ENCODE measurements at places on chromosomes 12 and 14. TPM values are rescaled to one million over a fixed set of nuclear protein-coding genes. Genes with fewer than 3 reads are reported as not detected.

Gene SERPINA3
- 1.7 TPM for total RNA-seq

Gene NID2
- total RNA-seq: 50.9 TPM

Gene CACNA2D4
- 0.73 TPM for total RNA-seq

Gene IFT81
- 17.7 TPM for total RNA-seq

Gene MIP
- 0.24 TPM for total RNA-seq

Gene BCL7A
- total RNA-seq: 14.0 TPM

Gene TMEM119
- total RNA-seq: 55.5 TPM

Gene MTA1
- total RNA-seq: 50.9 TPM

- DNase-seq: no peak
Measured at GRCh38 chr14:55200651-55201050, 9.3 kb upstream of the DLGAP5 start.

DNA sequence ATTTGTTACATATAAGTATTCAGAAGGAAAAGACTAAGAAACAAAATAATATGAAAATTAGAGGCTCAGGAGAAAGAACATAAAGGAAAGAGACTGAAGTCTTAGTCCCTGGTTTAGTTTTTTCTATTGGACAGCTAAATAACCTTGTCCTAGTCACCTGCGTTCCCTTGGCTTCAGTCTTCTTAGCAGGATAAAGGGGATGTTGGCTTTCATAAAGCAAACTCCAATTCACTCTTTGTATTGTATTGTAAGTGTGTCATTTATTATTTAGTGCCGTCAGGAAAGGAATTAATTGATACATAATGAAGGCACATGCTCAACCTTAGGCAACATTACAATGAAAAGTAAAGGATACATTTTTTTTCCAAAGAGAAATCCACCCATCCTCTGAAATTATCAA is 190.3 kb upstream of the PPFIA2 start:
- no peak for DNase-seq

GRCh38 chr14:40004871-40005500 is 572.8 kb upstream of the FBXO33 start:
- no peak for DNase-seq

- DNase-seq: no peak
Measured at GRCh38 chr14:59081720-59082119, 106.7 kb upstream of the DAAM1 start.

DNA sequence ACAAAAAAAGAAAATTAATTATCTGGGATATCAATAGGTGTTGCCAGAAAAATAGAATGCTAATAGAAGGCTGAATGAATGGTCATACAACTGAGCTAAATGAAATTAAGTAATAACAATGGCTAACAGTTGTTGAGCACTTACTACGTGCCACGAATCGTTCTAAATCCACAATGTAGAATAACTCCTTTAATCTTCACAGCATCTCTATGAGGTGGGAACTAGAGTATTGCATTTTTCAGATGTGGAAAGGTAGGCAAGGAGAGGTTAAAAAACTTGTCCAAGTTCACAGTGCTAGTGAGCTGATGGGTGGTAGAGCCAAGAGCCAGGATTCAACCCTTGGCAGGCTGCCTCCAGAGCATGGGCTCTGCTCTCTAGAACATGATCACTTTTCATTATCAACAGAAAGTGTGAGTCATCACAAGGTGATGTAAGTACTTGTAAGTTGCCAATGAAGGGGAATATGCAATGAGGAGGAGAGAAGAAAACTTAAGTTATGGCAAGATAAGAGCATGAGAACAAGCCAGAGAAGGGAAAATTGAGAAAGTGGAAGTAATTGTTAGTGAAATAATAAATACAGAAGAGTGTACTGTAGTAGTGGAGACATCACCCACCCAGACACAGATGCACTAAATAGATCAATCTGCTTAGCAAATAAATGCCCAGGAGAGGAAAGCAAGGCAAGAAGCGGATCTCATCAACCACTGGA is 122.1 kb downstream of the PRKD1 start:
- DNase-seq: peak; percentile 66

DNA sequence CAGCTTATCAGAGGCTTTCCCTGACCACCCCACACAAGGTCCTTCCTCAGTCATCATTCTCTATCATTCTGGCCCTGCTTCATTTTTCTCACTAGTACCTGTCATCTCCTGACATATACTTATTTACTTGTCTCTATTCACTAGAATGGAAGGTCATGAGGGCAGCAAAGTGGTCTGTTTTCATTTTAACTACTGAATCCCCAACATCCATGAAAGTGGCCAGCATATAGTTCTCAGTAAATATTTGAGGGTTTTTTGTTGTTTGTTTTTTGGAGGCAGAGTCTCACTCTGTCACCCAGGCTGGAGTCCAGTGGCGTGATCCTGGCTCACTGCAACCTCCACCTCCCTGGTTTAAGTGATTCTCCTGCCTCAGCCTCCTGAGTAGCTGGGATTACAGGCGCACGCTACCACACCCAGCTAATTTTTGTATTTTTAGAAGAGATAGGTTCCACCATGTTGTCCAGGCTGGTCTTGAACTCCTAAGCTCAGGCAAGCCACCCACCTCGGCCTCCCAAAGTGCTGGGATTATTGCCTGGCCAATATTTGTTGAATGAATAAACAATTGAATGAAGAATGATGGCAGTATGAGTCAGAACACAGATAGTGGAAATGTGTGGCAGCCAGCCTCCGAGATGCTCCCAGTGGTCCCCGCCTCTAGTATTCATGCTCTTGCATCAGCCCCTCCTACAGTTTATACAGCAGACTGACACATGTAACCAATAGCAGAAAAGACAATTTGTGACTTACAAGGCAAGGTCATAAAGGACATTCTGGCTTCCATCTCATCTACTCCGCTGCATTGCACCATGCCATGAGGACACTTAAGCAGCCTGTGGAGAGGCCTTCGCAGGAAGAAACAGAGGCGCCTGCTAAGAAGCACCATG is 7.0 kb upstream of the ANO6 start:
- DNase-seq: no peak

GRCh38 chr12:14367040-14367661 is 1.7 kb downstream of the ATF7IP start:
- peak; percentile 40 for DNase-seq

DNA sequence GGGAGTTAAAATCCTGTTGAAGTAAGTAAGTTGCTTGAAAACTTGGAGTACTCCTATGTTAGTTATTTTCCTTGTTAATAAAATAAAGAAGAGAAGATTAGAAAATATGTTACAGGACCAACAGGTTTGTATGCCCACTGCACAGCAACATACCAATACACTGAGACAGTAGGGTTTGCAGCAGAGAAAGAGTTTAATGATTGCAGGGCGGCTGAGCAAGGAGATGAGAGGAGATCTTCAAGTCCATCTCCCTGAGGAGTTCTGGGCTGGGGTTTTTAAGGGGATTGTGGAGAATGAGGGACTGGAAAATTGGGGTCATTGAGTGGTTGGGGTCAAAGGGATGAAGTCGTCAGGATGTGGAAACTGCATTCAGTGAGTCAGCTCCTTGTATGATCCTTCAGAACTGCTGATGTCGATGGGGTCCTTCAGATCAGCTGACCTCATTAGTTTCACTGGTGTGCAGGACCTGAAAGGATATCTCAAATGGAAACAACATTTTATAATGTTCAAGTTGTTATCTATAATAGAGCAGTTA is 4.3 kb upstream of the HSD17B6 start:
- DNase-seq: no peak

DNA sequence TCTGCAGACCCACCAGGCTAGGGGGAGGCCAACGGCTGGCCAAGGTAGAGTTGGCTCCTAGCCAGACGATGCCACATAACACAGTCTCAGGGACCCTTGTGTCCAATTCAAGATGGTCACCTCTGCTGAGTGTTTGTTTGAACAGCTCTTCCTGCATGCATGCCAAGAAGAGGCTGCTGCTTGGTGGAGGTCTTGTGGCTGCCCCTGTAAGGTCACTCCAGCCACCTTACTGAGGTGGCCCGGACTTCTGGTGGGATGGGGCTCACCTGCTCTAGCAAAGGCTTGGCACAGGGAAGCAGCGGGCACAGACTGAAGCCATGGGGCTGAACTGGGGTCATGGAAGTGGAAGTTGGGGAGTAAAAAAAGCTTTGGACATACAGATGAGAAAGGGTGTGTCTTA is 210.3 kb downstream of the GLT1D1 start:
- no peak for DNase-seq

DNA sequence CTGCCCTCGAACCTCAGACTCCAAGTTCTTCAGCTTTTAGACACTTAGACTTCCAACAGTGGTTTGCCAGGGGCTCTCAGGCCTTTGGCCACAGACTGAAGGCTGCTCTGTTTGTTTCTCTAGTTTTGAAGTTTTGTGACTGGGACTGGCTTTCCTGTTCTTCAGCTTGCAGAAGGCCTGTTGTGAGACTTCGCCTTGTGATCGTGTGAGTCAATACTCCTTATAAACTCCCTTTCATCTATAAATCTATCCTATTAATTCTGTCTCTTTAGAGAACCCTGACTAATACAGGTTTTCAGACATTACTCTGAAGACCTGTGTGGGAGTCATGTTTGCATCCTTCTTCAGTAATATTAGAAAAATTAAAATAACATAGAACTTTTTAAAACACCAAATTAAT is 289.1 kb downstream of the RMST start:
- no peak for DNase-seq

- peak; percentile 45 for DNase-seq
Measured at GRCh38 chr12:127355061-127355841, 911.7 kb upstream of the TMEM132C start.

GRCh38 chr14:106605548-106606448 is 1079.4 kb downstream of the TMEM121 start:
- no peak for DNase-seq

DNA sequence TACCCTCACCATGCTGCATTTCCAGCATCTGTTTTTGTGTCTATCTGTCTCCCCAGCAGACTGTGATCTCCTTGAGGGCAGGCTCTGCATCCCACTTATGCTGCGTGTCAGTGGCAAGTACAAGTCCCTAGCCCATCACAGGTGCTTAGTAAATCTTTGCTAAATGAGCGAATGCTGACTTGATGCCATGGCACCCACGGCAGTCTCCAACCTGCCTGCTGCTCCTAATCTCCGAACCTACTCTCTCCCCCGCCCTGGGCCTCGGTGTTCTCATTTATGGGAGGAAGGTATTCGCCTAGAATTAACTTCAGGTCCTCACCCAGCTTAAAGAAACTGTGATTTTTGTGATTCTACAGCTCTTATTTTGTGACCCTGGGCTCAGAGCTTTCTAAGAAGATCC is 109.9 kb downstream of the PRMT8 start:
- DNase-seq: no peak

GRCh38 chr12:122086116-122086515 is 7.6 kb downstream of the MLXIP start:
- DNase-seq: no peak

- peak; percentile 52 for DNase-seq
Measured at GRCh38 chr12:121132601-121133481, at the start of gene P2RX7. TSS of gene P2RX7 (plus strand) at chr12:121132876. CDS start at chr12:121132971, 95 bp downstream.
